Sigmoid colon (tissue), 7 donors: ENCODE measurements at places on chromosomes 4 and X. TPM values are rescaled to one million over a fixed set of nuclear protein-coding genes. Genes with fewer than 3 reads are reported as not detected.

DCUN1D4 gene
- total RNA-seq: 76.2 TPM

HTRA3 gene
- total RNA-seq: 49.6 TPM

AKAP4 gene
- total RNA-seq: not detected

- no peaks in the 10 kb centered on the region for H3K4me1 ChIP-seq
- DNase-seq: no peak
- H3K36me3 ChIP-seq: no peaks in the 10 kb centered on the region
- no peak overlapping the region for H3K27ac ChIP-seq
- no peaks in the 10 kb centered on the region for H3K27me3 ChIP-seq
These were observed 320.9 kb downstream of the EVC2 start for GRCh38 chr4:5387457-5387856.

- H3K27ac ChIP-seq: no peak overlapping the region
- H3K27me3 ChIP-seq: no peaks in the 10 kb centered on the region
- H3K4me3 ChIP-seq: no peak overlapping the region
- H3K4me1 ChIP-seq: peaks cover 17% of the 10 kb centered on the region
- DNase-seq: no peak
These were observed 239.2 kb downstream of the ANTXR2 start for GRCh38 chr4:79833857-79834256.

GRCh38 chr4:127555106-127555505 is 77.7 kb upstream of the INTU start:
- H3K4me3 ChIP-seq: no peak overlapping the region
- no peak overlapping the region for H3K27ac ChIP-seq
- H3K27me3 ChIP-seq: no peaks in the 10 kb centered on the region
- no peaks in the 10 kb centered on the region for H3K36me3 ChIP-seq
- DNase-seq: no peak
